ENCODE measurements at places on chromosomes 5 and 9.

GRCh38 chr5:4233671-4234070 lies 638.0 kb downstream of the IRX1 start:
- no peak for DNase-seq

GRCh38 chr9:86064220-86064619 lies 35.1 kb downstream of the GOLM1 start:
- no peak for DNase-seq

DNA sequence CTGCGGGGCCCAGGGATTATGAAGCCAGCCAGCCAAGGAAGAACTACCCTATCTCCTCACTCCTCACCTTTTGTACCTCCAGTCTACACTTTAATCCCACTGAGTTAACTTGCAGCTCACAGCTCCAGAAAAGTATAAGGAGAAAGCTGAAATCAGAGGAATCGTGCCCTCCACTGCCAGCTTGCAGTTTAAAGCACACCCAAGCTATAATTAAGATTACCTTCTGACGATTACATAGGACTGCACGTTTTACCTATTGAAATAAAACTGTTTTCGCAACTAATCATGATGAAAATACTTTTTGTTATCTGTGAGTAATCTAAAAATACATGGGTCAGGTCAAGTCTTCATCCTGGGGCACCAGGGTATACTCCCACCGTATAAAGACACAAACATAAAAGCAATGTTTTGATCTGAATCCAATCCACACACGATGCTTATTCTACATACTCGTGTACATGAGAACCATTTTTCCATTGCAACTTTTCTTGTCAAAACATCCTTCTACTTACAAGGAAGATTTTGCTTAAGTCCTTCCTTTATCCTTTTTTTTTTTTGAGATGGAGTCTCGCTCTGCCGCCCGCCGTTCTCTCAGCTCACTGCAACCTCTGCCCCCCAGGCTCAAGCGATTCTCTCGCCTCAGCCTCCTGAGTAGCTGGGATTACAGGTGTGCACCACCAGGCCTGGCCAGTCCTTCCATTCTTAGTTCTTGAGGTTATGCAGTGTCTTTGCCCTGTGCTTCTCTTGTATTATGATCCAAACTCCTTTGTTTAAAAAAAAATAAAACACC lies 7.6 kb downstream of the RPL37 start:
- DNase-seq = no peak

DNA sequence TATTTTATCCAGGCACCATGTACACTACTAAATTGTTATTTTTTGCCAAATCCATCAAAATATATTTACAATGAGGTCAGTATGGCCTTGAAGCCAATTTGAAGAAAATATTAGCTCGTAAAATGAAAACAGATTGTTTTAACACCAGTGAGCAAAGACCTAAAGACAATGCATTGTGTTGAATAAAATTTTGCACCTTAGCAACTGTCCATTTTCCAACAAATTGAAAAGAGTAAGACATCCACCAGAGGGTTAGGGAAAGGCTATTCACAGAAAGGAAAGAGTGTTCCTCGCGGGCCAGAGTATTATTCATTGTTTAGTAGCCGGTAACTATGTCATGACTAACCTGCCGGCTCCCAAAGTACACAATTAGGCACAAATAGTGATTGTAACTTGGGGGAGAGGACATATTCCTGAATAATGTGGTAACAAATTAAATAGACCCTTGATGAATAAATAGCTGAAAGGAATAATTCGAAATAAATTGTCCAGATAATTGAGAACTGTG lies 213.3 kb downstream of the DNAH5 start:
- no peak for DNase-seq

GRCh38 chr9:130284690-130285089 lies 19.1 kb downstream of the HMCN2 start:
- DNase-seq = no peak

DNA sequence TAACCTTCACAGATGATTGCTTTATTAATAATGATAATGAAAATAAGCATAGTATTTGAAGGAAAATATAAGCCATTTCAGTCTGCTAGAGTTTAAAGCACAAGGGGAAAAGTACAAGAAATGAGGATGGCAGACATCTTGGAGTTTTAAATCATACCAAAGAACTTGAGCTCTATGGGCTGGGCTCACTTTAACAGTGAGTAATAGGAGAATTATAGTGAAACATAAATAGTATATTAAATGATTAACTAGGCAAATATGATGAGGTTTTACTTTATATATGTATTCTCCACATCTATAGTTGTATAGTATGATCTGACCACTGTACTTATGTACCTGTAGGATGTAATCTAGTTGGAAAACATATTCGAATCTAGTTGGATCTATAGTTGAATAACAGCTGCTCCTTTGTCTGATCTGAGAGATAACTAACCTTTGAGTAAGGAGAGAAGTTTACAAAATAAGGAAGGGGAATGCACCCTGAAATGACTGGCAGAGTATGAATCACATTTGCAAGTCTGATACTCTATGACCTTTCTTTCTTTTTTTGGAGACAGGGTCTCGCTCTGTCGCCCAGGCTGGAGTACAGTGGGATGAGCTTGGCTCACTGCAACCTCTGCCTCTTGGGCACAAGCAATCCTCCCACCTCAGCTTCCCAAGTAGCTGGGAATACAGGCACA lies 17.6 kb downstream of the MEGF9 start:
- DNase-seq = no peak

DNA sequence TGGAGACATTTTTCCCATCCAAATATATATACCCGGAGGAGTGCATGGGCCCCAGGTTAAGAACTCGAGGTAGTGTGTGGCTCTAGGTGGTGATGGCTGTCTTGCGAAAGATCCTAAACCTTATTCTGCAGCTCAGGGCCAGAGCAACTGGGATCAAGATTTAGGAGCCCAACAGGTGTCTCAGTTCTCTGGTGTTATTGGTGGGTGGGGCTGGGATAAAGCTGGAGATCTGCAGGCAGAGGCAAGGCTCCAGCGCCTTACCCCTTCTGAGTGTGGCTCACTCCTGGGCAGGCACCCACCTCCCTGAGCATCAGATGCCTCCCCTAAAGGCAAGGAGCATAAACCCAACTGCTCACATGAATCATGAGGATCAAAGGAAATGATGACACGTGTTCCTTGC lies 11.2 kb downstream of the UBE2QL1 start:
- no peak for DNase-seq

DNA sequence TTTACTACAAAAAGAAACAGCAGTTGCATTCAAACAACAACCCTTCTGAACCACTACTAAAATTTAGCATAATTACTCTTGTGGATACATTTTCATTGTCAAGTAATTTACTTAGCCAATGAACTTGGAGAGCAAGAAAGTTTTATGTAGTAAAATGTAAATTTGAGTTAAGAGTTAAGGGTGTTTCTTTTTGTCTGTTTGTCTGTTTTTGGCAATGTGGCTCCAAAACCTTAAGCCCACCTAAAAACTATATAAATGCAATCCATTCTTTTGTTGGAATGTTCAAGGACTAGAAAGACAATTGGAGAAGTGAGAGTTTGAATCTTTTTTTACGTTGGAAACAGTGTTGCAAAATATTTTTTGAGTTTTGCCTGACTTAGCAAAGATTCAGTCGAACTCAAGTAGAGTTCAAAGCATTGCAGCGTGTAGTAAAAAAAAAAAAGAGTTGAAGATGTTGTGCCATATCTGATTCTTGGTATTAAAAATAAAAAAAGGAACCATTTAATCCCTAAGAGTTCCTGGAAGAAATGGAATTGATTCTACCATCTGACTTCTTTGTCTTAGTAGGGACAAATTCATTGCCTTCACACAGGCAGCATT lies 867 bp downstream of the SYK start:
- DNase-seq = no peak

GRCh38 chr9:109108318-109108717 lies 11.4 kb downstream of the TMEM245 start:
- DNase-seq = no peak

DNA sequence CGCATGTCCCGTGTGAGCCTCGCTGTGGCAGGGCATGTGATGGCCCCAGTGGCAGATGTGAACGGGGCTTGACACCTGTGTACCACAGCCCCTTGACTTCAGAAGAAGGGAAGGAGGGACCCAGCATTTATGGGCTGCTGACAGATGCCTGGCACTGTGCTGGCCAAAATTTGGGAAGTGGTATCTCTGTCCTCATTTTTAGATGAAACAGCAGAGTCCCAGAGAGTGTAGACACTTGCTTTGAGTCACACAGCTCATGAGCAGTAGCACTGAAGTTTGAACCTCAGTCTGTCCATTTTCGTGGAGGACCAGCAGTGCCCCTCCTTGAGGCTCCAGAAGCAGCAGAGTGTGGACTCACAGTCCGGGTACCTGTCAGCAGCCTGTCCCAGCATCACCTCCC lies 16.5 kb downstream of the NEK6 start:
- no peak for DNase-seq

DNA sequence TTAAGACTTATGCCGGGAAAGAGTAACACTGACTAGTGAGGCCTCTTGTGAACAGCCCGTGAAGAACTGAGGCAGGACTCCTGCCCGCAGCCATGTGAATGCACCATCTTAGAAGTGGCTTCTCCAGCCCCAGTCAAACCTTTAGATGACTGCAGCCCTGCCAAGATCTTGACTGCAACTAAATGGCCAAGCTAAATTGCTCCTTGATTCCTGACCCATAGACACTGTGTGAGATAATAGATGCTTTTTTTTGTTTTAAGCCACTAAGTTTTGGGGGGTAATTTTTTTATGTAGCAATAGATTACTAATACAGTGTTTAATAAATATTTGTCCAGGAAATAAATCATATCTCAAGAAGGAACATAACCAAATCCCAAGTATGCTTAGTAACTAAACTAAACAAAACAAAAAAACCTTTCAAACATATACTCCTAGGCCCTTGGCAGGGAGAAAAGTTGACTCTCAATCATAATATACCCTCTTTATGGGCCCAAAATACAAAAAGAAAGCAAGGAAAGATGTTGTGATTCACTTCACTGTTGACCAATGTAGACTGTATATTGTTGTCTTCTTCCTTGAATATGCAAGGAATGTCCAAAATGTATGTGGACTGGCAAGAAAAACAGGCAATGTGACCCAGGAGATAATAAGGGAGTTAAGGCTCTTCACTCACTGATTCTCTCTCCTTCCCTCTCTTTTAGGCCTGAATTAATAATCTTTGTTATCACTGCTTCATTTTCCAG lies 79.7 kb upstream of the ZNF366 start:
- no peak for DNase-seq

DNA sequence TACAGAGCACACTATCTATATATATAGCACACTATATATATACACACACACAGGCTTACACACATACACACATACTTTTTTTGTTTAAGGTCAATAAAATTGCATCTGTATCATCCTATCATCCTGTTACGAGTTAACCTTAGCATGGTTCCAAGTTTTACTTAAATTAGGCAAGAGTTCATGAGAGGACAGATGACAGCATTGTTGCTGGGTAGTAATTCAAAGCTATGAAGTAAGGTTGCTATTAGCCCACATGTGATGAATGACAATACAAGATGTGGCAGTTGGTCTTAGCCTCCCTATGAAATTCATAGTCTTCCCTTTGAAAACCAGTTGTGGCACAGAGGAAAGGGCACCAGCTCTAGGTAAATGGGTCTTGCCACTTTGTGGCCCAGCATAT lies 438.1 kb downstream of the ACTL7B start:
- DNase-seq = no peak

DNA sequence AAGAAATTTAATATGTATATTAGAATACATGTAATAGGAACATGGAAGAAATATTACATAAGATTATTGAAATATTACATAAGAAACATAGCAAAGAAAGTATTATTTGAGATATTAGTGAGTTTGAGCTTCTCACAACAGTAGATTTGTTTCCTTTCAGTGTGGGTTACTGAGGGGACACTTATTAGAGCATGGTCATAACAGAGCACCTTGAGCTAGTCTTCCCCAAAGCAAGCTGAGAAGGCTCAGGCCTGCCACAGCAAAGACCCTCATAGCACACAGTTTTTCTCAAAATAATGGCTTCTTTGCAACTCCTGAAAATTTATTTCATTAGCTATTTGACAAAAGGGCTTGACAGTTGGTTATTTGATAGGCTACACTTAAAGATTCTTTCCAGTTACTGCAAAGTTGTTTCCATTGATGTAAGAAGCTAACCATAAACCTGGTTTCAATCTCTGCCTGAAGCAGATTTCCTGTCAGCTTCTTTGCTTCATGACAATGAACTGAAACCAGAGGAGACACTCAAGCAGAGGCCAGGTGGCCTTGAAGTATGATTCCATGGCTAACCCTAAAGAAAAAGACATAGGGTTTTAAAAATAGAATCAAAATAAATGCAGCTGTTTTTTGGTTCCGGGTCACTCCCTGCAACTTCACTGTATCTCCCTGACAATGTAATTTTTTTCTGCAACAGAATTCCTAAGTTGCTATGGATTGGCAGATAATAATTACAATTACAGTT lies 68.6 kb downstream of the ERMP1 start:
- no peak for DNase-seq

DNA sequence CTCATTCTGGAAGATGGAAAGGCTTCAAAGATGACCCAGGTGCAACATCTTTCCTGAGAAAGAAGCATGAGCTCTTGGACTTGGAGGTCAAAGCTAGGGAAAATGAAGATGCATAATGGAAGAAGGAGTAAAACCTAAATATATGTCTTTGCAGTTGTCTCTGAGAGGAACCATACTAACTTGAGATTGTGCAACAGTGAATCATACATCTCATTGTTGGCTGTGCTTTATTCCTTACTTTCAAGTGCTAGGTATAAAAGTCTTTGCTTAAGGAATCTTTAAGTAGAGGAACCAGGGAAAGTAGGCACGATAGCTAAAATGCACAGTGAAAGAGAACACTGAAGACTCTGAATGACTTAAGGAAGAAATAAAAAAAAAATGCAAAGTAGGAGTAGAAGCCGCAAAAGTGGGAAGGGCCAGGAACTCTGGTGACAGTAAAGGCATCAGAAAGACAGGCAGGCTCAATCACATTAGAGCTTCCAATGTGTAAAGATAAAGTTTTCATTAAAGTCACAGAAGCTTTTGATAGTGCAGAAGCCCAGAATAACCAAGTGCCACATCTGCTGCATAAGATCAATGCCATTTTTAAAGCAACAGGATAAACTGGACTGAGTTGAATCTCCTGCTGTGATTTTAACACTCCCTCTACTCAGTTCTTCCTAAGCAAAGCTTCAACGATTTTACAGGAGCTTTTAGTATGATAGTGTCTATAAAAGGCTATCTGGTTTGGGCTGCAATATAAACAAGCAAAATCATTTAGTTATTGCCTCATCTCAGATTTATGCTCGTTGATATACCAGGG lies 432.3 kb upstream of the EDIL3 start:
- no peak for DNase-seq

- no peak for DNase-seq
Observed at GRCh38 chr9:126860757-126861466, 473 bp downstream of the ZBTB34 start.

DNA sequence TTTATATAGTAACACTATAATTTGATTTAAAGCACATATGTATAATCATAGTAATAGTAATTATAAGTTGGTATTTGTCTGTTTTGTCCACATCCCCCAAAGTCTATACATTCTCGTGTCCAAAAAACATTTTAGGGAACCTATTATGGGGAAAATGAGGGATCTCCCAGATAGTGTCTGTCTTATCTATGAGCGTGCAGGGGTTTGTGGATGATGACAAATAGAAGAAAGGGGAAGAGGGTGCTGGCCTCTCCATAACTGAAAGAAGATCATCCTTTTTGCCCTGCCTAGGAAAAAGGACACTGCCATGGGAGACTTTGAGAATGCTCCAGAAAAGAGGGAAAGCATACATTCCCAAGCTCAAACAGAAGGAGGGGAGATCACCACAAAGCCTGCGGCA lies 45.3 kb downstream of the C5orf22 start:
- no peak for DNase-seq

- DNase-seq = no peak
Observed at GRCh38 chr5:151483176-151483575, 35.8 kb downstream of the SLC36A1 start.

All from activated CD4-positive, alpha-beta T cell treated with anti-CD3 and anti-CD28 coated beads for 24 hours (primary cell).